ENCODE measurements at places on chromosomes 2 and 18. TPM values are rescaled to one million over a fixed set of nuclear protein-coding genes. Genes with fewer than 3 reads are reported as not detected.

Gene BCL2L11
- polyA plus RNA-seq, result 0.43 TPM

Gene MROH2A
- polyA plus RNA-seq, result not detected

Gene NOSTRIN
- 0.23 TPM for polyA plus RNA-seq

Gene TDRD15
- not detected for polyA plus RNA-seq

Gene RUFY4
- not detected for polyA plus RNA-seq

Gene FAM161A
- 1.4 TPM for polyA plus RNA-seq

Gene CDCA7
- 3.2 TPM for polyA plus RNA-seq

Gene ERBB4
- polyA plus RNA-seq, result not detected

Gene TLX2
- not detected for polyA plus RNA-seq

Gene SKOR2
- not detected for polyA plus RNA-seq

Gene TRIM43
- not detected for polyA plus RNA-seq
